ENCODE measurements at places on chromosomes 7 and 10.
A peak's percentile ranks its signal among the peaks of the same experiment; 100 is the strongest.

- DNase-seq, result no peak
Measured at GRCh38 chr7:80932536-80932935, 13.7 kb upstream of the SEMA3C start.

DNA sequence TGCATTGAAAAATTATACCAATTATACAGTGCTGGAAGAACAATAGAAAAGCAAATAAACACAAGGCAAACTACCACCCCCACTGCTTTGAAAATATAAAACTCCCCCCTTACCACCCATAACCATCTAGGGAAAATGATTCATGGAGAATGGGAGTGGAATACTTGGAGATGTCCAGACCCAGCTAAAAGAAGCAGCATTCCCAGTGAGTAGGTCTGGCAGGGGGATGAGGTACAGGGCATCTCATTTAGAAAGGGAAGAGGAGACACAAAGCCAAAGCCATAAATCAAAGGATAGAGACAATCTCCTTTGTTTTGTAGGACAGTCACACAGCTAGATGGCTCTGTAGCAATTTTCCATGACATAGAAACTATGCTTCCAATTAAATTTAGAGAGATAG lies 36.0 kb upstream of the DGKI start:
- no peak for DNase-seq

DNA sequence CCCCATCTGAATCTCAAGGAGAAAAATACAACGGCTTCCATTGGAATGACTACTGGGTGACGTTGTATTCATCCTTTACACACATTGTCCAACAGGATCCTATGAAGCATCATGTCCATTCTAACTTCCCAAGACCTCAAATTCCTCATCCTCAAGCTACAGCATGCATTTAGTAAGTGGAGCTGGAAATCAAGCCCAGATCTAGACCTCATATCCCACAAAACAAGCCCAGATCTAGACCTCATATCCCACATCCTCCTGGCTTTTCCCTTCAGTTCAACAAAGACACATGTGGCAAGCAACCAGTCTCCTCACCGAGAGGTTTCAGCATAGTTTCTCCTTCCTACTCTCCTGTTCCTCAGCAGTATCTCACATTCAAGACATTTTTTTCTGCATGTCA lies 12.2 kb downstream of the IGF2BP3 start:
- DNase-seq, result no peak

DNA sequence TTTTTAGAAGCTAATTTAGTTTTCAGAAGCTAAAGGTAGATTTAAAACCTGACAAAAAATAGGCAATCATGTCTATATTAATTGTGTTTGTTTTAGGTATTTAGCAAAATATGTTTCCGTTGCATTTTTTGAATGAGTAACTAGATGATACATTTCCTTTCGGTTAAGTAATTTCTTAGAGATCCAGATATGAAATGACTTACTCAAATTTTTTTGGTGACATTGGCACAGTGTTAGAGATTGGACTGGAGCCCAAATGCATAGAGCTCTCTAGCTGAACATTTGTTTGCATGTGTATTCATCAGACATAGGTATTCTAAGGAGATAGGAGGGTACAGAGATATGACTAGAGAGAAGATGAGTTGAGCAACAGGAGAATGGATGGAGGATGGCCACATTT lies 1.9 kb downstream of the BUB3 start:
- DNase-seq, result no peak

- peak; percentile 63 for DNase-seq
Measured at GRCh38 chr7:351256-351655, 61.3 kb downstream of the FOXL3 start.

- DNase-seq, result no peak
Measured at GRCh38 chr7:133820584-133820983, 306.6 kb upstream of the LRGUK start.

DNA sequence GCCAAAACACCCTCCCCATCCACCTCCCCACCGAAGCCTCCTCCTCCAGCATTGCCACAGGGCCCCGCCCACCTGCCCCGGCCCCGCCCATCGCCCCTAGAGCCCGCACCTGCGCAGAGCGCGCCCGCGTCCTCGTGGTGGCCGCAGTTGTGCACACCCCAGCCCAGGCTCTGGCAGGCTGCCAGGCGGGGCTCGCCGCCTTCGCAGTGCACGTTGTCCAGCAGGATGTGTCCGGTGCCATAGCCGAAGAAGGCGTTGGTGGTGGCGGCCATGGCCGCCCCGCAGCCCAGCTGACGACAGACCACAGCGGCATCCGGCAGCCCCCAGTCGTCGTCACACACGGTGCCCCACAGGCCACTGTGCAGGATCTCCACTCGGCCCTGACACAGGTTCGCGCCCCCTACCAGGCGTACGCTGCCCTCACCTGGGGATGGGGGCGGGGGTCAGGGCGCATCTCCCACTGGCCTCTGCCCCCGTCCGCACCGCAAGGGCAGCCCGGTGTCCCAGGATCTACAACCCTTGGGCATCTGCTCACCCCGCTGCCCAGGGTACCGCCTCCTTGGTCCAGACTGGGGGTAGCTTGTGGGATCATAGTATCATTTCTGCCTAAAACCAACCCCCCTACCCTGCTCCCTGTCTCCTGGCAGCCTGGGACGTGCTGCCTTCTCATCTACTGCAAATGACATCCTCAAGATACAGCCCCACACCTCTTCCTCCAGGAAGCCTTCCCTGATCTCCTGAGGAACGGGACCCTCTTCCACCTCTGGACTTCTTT lies 11.9 kb downstream of the SSC4D start:
- DNase-seq, result peak; percentile 89

GRCh38 chr10:102682416-102682815 lies 31.8 kb downstream of the ARL3 start:
- DNase-seq, result no peak

DNA sequence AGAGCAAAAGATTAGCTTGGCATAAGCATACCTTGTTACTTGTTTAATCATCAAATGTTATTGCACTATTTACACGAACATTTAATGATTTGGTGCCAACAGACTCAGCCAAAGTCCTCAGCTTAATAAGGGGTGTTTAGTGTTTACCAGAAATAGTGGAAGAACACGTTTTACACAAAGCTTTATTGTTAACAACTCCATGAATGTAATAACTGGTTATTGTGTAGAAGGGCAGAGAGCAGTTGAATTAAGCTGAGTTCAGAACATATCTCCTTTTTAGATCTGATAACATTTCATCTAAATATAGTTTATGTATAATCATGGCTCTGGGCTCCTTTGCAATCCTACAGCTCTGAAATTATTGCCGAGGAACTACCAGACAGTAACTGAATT lies 99.1 kb downstream of the CABCOCO1 start:
- no peak for DNase-seq

GRCh38 chr7:92456236-92456635 lies 9.0 kb downstream of the GATAD1 start:
- no peak for DNase-seq

- no peak for DNase-seq
Measured at GRCh38 chr7:45163692-45164052, 6.1 kb downstream of the RAMP3 start.

DNA sequence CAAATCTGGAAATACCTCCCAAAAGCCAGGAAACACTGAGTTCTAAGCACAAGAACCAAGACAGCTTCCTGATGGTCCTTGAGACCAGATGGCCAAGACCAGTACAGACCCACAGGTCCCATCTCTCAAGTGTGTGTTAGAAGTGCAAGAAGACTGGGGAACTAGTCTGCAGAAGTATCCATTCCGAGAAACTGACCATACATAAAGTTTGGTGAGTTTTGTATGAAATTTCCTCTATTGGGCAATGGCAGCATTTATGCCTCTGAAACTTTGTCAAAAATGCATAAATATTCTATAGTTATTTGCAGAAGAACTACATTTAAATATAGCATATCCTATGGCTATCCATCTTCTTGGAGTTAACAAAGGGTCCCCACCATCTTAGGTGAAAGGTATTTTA lies 137.5 kb downstream of the LRRN3 start:
- DNase-seq, result no peak
